ENCODE measurements at places on chromosomes 7 and 10.

GRCh38 chr7:5177060-5177459 is 13.0 kb upstream of the WIPI2 start:
- peak; percentile 94 for DNase-seq

- DNase-seq = no peak
Measured at GRCh38 chr10:80196950-80197315, 8.4 kb downstream of the ANXA11 start.

DNA sequence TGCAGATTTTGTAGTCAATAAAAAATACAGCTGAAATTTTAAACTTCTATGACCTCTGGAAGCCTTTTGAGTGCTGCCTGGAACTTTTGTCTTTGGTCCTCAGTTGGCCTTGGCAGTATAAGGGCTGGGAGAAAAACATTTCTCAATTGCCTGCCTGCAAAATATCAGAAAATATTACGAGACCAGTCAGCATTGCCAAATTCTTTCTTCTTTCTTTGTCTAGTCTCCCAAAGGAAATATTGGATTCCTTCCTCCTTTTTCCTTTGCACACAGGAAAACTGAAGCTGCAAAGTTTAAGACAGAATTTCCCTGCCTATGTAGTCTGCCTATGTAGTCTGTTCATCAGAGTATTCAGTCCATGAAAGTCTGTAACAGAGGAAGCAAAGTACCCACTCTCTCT is 95.9 kb downstream of the CHRM2 start:
- no peak for DNase-seq

DNA sequence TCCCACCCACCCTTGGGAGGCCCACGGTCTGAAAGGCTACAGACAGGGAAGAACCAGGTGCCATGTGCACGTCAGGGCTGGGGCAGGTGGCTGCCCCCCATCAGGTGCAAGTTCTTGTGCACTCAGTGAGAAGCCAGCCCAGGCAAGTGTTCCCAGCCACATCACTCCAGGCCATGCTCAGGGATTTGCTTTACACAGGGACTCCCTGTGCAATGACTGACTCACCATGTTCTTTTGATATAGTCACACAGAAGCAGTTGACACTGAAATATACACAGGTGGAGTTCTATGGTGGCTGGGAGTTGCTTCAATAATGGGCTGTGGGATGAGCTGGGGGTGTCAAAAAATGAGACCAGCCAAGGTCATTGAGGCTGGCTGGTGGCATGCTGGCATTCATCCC is 8.0 kb upstream of the CHST15 start:
- no peak for DNase-seq

DNA sequence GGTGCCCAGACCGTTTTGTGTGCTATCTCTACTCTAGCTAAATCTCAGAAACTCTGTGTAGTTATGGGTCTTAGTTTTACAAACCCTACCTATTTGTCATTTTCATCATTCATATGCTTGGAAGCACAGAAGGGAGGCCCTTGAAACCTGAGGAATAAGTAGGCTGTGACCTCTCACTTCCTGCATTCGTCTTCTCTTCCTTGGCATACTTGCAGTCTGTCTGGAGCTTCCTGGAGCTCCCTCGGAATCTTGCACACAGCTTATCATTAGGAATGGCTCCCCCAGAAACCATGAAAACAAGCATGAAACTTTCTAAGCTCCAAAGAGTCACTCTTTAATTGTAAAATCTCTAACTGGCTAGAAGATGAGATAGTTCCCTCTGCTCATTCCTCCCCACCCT is 376.9 kb upstream of the MYO3A start:
- no peak for DNase-seq

DNA sequence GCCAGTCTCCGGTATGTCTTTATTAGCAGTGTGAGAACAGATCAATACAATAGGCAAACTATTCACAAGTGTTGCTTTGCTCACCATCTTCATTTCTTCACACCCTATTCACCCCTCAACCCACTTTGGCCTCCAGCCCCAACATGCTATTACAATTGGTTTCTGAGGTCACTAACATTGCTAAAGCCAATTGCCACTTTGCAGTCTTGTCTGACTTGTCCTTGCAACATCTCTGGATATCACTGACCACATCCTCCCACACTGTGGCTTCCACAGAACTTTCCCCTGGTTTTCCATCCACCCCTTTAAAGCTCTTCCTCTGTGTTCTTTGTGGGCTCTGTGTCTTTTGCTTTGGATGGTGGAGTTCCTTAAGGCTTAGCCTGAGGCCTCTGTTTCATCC is 5.2 kb upstream of the APBB1IP start:
- DNase-seq = no peak

DNA sequence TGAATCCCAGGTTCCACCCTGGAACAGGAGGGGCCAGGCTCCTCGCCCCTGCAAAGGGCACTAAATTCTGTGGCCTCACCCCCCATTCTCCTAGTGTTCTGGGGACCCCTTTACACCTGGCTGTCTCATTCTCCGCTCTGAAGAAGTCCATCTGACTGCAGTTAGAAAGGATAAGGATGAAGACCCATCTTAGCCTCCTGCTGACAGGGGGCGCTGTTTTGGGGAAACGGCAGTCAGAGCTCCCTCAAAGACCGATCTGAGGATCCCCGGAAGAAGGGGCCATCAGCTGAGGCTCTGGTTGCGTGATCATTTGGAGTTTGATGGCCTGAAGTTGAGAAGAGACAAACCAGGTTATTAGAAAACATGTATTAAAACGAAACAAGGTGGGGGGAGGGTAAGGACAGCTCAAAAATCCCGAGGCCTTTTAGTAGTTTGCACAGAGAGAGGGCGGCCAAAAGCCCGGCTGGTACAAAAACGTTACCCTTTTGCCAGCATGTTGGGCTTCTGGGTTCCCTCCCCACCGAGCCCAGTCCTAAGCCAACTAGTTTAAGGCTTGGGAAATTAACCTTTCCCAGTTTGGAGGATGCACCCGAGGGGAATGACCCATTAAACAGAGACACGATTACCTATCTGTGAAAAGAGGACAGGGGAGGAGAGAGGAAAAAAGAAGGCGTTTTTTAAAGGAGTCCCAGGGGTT is 102.8 kb downstream of the CHN2 start:
- peak; percentile 82 for DNase-seq

DNA sequence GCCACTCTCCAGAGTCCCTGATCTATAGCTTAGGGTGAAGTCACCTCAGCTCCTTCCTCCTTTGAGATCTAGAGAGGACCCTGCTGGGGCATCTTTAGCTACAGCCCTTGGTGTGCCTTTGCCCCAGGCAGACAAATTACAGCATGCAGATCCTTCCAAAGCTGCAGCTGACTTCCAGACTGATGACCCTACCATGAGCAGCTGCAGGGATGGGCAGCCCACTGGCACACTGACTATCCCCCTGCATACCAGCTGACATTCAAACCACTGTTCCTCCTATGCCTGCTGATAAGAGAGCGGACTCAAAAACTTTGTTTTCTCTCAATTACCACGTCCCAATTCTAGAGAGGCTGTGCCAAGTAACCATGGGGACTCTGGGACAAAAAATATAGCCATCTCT is 70.6 kb downstream of the COL13A1 start:
- DNase-seq = no peak

DNA sequence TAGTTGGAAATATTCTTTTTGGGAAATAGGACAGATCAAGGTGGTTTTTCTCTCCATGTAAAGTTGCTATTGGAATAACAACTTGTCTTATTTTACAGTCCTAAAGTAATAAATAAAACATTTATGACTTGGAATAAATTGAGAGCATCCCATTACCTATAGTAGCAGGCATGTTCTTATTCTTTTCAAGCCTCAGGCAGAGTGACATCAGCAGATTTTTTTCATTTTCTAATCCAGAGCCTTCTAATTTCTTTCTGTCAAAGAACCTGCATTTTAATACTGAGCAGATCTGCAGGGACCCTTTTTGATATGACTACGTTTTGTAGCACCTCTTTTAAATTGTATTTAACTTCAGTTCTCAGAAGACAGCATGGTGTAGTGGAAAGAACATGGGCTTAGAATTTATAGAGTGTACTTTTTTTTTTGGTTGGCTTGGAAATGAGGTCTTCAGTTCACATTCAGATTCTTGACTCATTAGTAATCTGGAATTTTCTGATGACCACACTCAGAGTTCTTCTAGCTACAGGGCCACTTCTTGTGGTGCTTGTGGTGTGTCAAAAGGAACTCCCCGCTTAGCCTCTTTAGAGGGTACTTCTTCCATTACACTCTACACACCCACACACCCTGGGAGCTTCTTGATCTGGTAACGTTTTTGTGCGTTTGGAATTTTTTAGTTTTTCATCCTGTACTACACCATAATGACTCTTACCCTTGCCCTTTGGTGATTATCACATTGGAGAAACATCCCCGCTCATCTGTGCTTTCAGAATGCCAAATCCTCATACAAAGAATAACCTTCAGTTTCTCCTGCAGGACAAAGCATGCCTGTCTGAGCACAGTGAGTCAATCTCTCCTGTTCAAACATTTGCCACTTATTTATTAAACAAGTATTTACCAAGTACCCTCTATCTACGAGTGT is 34.6 kb downstream of the AGK start:
- DNase-seq = peak; percentile 84

- DNase-seq = no peak
Measured at GRCh38 chr7:79494046-79494445, 40.6 kb upstream of the MAGI2 start.

DNA sequence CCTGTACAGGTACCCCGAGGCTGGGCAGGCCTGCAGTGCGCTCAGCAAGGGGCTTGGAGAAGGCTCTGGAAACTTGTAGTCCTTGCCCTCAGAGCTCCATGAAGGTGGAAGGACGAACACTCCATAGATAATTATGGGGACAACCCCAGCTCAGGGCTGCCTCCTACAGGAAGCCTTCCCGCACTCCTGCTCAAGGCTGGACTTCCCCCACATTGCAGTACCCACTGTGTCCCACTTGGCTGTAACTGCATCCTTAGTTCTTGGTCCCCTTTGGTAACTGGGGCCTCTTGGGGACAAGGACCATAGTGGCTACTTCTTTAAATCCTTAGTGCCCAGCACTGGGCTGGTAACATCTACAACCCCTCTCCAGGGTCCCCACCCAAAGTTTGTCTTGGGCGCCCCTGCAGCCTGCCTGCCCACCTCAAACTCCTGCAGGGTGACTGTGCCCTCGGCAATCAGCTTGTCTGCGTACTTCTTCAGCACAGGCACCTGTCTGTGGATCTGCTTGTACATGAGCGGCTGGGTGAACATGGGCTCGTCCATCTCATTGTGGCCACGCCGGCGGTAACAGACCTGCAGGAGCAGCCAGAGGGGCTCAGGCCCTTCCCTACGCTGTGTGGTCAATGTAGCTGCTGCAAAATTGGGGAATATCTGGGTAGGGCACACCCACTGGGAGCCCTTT is 17.1 kb downstream of the OGDHL start:
- DNase-seq = no peak

DNA sequence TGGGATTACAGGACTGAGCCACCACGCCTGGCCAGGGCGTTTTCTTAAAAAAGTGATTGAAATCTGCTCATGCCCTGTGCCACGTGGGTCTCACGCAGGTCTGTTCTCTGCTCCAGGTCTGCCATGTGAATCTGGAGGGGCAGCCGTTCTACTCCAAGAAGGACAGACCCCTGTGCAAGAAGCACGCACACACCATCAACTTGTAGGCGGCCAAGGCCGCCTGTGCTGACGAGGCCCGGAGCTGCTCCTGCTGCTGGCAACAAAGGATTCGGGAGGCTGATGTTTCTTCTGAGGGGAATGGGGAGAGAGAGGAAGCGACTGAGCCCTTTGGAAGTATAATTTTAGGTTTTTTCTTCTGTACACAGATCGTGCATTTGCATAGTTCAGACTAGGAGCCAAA is 23.6 kb upstream of the BMPR1A start:
- DNase-seq = no peak

GRCh38 chr10:130179640-130180039 is 43.4 kb downstream of the GLRX3 start:
- DNase-seq = peak; percentile 50

DNA sequence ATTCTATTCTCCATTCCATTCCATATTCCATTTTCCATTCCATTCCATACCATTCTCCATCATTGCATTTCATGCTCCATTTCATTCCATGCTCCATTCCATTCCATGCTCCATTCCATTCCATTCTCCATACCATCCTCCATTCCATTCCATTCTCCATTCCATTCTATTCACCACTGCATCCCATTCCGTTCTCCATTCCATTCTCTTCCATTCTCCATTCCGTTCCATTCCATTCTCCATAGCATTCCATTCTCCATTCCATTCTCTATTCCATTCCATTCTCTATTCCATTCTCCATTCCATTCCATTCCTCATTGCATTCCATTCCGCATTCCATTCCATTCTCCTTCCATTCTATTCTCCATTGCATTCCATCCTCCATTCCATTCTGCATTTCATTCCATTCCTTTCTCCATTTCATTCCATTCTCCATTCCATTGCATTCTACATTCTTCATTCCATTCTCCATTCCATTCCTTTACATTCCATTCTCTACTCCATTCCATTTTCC is 84.0 kb downstream of the NSUN6 start:
- no peak for DNase-seq

- no peak for DNase-seq
Measured at GRCh38 chr10:83078645-83079044, 1060.7 kb upstream of the GHITM start.

DNA sequence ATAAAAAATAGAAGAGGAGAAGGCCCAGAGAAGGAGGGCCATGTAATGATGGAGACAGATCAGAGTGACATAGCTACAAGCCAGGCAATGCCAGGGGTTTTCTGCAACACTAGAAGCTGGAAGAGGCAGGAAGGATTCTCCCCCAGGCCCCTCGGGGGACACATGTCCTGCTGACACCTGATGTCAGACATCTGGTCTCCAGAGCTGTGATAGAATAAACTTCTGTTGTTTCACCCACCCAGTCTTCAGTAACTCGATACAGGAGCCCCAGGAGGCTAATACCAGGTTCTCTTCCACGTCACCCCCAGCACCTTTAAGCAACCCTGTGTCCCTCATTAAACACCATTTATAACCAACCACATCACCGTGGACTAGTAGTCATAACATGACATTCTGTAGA is 94.9 kb downstream of the TMEM130 start:
- no peak for DNase-seq

GRCh38 chr7:102012941-102013461 is 195.6 kb downstream of the CUX1 start:
- no peak for DNase-seq

DNA sequence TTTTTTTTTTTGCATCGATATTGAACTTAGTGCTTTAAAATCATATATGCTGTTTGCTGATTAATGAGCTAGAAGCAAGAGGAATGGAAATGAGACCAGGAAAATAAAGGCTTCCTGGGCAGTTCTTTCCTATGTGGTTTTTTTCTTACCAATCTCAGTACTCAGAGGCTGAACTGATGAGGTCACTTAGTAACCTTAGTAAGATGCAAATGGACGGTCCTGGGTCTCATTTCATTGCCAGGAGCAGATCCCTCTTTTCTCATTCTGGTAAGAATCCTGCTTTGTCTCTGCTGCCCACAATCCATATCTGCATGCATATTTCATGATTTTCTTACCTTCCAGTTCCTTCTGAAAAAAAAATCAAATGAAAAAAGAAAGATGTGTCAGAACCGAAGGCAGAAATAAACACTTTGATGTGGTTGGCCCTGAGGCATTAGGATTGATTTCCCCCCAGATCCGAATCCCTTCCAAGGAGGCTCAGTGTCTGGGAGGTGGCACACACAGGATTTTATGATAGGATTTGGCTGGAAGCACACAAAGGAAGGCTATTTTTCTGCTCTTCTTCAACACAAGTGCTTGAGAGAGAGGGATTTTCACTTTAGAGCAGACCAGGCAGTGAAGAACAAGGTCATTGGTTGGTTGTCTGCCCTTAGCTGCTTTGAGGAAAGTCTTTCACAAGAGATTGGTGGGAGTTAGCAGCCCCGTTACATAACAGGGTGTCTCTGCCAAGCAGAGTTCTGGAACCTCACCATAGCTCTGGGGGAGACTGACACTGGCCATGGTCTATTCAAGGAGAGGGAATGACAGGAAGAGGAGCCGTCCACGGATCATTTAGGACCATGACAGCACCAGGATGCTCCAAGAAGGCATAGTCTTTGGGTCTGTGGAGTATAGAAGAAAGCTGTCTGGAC is 150.0 kb downstream of the CAMK1D start:
- DNase-seq = no peak
